Astrocyte of the hippocampus (primary cell): ENCODE measurements at places on chromosomes 7 and 10.

DNA sequence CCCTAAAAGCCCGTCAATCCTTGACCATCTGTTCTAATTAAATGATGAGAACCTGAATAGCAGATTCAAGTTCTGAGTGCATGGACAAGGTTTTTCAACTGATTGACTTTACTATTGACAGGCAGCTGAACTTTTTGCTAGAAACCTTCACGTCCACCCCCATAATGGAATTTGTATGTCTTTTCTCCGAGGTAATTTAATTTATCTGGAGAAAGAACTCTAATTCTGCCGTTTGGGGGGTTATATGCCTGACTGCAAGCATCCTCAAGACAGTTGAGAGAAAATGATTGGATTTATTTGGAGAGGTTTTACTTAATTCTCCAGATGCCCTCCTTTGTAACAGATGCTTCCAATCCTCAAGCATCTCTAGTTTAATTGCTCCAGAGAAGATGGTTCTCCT is 1053.4 kb upstream of the AUTS2 start:
- no peak for DNase-seq

- DNase-seq: peak; percentile 82
Measured at GRCh38 chr7:114889646-114890285, 32.1 kb upstream of the MDFIC start.

DNA sequence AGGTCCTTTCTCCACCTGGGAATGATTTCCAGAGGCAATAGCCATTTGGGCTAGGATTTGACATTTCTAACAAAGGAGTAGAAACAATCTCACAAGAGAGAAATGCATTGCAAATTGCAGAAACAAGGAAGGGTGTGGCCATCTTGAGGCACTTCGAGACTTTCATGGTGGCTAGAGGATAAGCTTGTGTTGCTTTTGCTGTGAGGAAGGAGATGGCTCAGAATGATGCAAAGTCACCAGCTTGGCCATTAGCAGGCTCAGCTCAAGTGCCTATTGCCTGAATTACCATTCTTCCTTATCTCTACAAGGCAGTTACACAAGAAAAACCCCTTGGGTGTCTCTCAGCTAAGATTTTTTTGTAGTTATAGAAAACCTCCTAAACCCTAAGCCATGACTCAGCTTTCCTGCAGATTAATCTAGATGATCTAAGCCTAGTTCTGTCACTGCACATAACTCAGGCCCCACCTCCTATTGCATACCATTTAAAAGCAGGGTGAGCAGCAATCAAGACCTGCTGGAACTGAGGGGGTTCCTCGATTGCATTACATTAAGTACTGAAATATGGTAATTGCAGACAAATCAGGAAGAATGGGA is 683.1 kb downstream of the NRG3 start:
- peak; percentile 17 for DNase-seq

GRCh38 chr7:50068850-50069551 is 24.0 kb downstream of the ZPBP start:
- peak; percentile 87 for DNase-seq

DNA sequence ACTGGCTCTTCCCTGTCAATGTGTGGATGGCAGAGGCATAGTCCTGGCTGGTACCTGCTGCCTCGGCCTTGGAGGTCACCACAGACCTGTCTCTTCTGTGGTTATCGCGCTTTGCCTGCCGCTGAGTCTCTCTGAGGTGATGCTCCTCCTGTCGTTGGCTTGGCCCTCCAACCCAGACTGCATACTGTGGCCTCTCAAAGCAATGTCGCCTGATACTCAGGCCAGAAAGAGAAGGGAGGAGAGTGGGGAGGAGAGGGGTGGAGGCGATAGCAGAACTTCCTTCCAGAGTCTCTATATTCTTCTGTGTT is 133.2 kb upstream of the KCNMA1 start:
- DNase-seq: no peak

DNA sequence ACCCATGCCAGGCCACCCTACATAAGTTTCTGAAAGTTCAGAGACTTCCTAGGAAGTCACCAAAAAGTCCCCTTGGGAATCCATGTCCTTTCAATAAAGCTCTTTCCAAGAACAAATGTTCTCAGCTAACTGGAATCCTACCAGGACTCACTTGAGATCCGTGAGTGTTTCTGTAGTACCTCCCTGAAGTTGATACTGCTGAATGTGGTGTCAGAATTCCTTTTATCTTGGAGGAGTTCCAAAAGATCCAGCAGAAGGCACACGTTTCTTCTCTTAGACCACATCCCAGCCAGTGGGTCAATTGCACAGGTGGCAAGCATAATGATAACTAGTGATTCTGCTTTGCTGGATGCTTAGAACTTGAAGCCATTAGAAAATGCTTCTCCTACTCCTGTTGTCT is 689.7 kb upstream of the IGFBP3 start:
- no peak for DNase-seq

GRCh38 chr10:103493362-103493915 is at the start of gene NEURL1:
Gene NEURL1, plus strand, starts transcription at chr10:103493705. Its CDS starts 683 bp downstream, at chr10:103494388.
- no peak for DNase-seq

- DNase-seq: peak; percentile 36
Measured at GRCh38 chr10:77605466-77605865, 32.1 kb downstream of the KCNMA1 start.
